T-cell (primary cell): ENCODE measurements at places on chromosomes 16 and 17.
A peak's percentile ranks its signal among the peaks of the same experiment; 100 is the strongest.

GRCh38 chr17:29141514-29141876 lies 38.7 kb downstream of the MYO18A start:
- no peak for DNase-seq

DNA sequence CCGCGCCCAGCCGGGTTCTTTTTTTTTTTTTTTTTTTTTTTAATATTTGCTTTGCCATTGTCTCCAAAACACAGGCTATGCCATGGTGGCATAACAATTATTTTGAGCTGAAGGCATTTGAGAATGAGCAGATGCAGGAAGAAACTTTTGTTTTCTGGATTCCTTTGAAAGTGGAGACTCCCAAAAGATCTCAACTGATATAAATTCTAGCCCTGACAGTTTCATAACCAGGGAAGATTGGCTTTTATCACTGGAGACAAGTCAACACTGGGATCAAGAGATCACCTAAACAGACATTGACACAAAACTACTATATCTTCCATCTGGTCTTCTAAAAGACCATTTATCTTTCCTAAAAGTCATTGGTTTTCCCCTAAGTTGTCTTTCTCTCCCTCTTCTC lies 10.1 kb upstream of the PRKCA start:
- no peak for DNase-seq

DNA sequence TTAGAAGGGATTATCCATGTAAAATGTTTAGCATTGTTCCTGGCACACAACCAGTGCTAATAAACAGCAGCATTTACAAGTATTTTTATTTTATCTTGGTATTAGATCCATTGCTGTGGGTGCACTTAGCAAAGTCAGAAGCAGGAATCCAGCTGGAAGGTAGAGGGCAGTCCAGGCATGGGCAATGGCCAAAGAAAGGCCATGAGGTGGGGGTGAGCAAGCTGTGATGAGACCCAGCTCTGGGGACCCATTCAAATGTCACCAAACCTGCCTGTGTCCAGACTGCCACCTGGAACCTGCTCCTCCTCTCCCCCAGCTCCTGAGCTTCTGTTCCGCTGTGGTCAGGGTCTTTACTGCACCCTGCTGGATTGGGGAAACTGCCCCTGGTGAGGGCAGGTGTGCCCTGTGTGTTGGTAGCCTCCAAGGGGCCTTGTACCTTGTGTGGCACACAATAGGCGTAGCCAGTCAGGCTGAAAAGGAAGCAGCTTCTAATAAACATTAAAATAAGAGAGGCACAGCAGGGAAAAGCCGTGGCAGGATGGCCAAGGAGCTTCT lies 118.0 kb upstream of the CRHR1 start:
- no peak for DNase-seq

DNA sequence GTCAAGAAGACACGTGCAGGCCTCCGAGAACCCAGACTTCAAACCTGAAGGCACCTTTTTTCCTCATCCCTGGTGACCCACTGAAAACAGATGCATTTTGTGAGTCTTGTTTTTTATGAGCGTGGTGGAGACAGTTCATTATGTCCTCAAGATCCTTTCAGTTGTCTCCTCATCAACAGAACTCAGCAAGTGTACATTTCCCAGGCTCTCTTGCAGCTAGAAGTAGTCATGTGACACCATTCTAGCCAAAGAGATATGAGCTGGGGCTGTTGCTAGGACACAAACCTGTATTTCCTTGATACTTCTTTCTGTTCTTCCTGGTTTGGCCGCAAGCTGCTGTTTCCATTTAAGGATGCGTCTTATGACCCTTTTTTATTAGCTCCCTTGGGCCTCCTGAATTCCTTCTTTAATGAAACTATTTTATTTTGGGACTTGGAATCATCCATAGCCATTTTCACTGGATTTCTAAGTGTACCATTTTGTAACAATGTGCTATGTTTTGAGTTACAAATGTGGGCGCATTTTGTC lies 135.7 kb upstream of the FOXF1 start:
- DNase-seq = no peak

DNA sequence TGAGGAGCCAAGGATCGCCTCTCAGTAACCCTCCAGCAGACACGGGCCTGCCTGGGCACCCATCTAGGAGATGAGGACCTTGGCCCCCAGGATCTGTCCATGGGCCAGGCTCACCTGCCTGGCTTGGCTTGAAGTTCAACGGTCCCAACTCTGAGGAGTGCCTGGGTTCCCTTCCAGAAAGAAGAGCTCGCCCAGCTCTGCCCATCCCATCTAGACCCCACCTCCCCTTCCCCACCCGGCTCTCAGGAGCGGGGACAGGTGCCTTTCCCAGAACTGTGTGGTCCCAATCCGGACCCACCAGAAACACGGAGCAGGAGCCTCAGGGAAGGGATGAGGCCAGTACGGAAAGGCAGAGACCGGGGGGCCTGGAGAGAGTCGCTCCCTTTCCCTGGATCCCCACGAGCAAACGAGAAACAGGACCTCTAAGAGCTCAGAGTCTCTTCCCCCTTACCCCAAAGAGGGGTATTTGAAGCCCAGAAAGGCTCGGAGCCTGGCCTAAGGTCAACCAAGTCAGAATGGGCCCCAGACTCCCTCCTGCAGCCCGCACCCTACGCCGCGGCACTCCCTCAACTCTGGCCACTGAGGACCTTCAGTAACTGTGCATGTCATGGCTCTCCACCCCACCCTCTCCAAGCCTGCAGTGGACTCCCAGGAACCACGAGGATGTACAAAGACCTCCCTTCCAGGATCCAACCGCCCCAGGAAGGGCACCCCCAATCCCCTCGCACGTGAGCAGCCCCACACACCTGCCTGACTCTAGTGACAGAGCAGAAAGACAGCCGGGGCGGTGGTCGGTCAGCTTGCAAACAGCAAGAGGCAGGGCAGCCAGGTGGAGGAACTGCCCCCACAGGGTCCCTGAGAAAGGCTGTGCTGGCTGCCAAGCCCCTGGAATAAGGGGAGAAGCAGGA lies 5.4 kb downstream of the CLUH start:
- DNase-seq = no peak

DNA sequence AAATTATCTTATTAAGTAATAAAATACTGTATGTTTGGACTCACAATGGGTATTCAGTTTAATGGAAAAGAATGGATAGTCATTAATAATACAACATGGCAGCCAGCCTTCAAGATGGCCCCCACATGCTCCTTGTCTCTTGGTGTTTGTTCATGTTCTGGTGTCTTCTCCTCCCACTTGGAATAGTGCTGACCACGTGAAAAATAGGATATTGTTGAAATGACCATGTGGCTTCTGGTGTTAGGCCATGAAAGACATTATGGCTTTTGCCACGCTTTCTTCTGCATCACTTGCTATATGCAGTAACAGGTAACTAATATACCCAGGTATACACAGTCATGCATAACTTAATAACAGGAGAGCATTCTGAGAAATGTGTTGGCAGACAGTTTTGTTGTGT lies 341.0 kb downstream of the KCNJ2 start:
- DNase-seq = no peak

GRCh38 chr17:50817838-50818237 lies 17.5 kb upstream of the WFIKKN2 start:
- DNase-seq = no peak

GRCh38 chr16:75244225-75244809 lies 7.1 kb downstream of the BCAR1 start:
- DNase-seq = no peak

GRCh38 chr16:1960665-1961630 lies 1.6 kb downstream of the NDUFB10 start:
- DNase-seq = no peak

GRCh38 chr16:72397876-72398275 lies 225.9 kb upstream of the PMFBP1 start:
- no peak for DNase-seq

- DNase-seq = no peak
These were observed 15.1 kb downstream of the SNX11 start for GRCh38 chr17:48122665-48123045.

DNA sequence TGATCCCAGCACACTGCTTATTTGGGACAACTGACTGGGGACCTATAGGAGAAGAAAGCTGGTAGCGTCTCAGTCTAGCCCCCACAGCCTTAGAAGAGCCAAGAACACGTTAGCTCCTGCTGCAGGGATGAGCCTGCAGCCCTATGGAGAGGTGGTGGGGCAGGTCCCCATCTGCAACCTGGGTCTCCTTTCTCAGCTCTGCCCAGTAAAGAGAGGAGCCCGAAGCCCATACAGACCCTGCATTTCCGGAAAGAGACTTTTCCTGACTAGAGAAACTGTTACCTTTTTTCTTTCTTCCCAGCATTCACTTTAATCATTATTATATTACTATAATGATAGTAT lies 788 bp downstream of the METTL22 start:
- no peak for DNase-seq

GRCh38 chr17:51890710-51891109 lies 267.8 kb downstream of the CA10 start:
- no peak for DNase-seq

DNA sequence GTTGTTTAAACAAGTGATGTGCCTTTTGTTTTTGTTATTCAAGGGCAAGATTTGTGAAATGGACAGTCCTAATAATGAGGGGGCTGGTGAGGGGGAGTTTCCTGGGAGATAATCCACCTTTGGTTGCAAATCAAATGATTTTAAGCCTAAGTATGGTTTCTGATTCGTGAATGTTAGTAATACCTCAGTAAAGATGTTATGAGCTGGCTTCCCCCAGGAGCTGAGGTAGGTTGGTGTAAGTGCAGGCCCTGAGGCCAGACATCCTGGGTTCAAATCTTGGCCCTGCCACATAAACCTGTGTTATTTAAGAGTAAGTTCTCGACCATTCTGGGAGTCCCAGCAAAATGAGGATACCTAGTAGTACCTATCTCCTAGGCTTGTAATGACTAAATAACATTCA lies 1.5 kb downstream of the SNX29 start:
- DNase-seq = no peak

GRCh38 chr16:30623536-30624283 lies 13.5 kb upstream of the ZNF689 start:
- DNase-seq = no peak

GRCh38 chr17:72764632-72765041 lies 327.9 kb downstream of the SLC39A11 start:
- DNase-seq = no peak

DNA sequence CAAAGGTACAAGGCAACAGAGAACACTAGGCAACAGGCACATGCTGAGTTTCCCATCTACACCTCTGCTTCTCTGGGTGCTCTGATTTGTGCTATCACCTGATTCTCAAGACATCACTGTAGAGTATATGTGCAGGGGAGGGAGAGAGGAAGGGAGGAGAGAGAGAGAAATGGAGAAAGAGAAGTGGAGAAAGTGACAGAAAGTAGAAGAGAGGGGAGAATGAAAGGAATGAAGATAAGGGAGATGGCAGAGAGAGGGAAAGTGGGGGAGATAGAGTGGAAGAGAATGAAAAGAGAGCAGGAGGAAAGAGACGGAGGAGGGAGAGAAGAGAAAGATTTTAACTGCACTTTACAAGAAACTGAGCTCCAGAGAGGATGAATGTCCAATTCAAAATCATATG lies 340.7 kb upstream of the CDH5 start:
- no peak for DNase-seq

DNA sequence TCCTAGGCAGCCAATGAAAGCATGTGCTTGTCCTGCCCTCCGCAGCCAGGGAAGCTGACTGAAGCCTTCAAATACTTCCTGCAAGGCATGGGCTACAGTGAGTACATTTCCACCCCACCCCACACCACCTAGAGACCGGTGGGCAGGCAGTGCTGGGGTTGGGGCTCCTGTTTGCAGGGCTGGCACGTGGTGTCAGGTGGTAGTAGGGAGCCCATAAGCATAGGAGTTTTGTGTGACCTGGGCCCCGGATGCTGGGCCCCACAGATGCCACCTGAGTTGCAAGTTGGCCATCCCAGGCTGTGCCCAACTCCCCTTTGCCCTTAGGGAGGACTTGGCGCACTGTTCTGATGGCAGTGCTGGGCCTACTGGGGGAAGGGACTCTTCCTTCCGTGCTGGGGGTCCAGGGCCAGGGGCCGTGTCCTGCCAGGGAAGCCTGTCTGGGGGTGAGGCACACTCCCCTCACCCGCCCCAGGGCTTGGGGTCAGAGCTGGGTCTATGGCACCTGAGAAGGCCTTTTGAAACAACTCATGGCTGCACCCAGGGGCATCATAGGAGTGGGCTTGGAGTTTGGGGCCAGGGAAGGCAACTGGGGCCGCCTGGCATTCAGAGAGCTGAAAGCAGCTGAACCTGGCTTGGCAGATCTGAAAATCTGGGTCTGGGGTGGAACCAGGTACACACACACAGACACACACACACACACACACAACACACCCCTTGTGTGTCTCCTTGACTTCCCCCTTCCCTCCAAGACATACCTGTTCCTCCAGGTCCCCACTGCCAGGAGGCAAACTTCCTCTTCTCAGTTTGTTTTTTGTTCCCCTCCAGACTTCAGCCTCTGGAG lies 5.8 kb upstream of the SETD6 start:
- DNase-seq = no peak

DNA sequence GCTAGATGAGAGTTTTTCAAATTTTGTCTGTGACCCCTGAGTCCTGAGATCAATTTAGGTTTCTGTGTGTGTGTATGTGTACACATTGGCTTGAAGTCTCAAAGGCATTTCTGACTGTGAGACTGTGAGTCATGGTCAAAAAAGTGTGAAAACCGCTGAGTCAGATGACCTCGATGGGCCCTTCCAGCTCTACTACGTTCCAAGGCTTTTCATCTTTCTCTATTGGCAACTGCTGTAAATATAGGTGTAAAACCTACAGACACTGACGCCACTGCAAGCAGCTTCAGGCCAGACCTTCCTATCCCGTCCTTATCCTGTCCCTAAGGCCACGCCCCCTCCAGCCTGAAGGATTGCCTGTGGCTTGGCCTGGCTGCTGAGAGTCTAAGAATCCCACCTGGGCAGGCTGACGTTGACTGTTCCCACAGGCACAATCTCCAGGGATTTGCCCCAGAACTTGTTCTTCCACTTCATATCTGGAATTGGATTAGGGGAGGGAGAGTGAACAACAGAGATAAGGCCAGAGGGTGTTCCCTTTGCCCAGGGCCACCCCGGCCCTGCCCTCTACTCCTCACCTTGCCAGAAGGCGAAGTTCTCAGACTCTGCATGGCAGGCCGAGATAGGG lies 11.3 kb downstream of the OSBPL7 start:
- peak; percentile 15 for DNase-seq

GRCh38 chr17:69577098-69577497 lies 162.6 kb downstream of the MAP2K6 start:
- DNase-seq = no peak

- DNase-seq = no peak
These were observed 228.6 kb downstream of the ZFHX3 start for GRCh38 chr16:72819345-72819744.

GRCh38 chr17:67273900-67274299 lies 28.9 kb upstream of the HELZ start:
- no peak for DNase-seq

- no peak for DNase-seq
These were observed 15.6 kb downstream of the C16orf90 start for GRCh38 chr16:3479654-3480216.

DNA sequence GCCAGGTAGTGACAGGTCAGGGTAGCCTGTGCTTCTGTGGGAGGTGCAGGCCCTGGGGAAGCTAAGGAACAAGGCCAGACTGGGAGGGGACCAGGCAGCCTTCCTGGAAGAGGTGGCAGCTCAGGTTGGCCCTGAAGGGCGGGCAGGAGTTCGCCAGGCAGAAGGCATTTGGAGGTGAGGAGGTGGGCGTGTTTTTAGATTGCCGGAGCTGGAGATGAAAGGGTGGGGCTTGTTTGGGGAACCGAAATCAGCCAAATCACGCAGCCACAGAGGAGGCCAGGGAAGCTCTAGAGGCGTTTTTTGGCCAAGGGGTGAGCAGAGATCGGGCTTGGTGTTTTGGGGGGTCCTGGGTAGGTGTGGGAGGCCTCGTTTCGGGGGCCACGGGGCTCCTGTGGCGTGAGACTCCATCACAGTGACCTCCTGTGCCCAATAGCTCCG lies 7.6 kb downstream of the ADCY7 start:
- DNase-seq = peak; percentile 33

- DNase-seq = no peak
These were observed 9.2 kb upstream of the TNFRSF13B start for GRCh38 chr17:16980813-16981731.

GRCh38 chr16:17414421-17414820 lies 56.3 kb downstream of the XYLT1 start:
- DNase-seq = no peak
